ENCODE measurements at places on chromosomes 16 and 17.

GRCh38 chr16:1492923-1493745 lies at the start of gene TELO2:
Gene TELO2 (plus strand): TSS chr16:1493360. CDS start chr16:1494282, 922 bp downstream.
- DNase-seq: peak; percentile 88

- DNase-seq: no peak
Observed at GRCh38 chr17:76654408-76654807, 10.9 kb upstream of the ST6GALNAC1 start.

DNA sequence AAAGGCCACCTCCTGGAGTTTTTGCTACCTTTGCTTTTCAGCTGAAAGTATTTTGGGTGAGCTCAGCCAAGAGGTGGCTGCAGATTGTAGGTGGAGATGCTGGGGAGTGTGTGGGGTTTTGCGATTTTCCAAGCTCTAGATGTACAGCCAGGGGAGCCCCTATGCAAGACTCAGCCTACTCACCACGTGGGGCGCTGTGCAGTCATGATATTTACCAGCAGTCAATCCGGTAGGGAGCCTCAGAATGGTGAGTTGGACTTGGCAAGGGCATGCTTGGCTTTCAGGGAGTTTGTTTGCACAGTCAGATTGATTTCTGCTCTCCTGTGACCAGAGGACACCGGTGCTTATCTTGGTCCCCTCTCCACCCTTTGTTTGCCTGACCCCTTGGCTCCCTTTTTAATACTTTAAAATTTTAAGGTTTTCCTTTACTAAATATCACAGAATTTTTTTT lies 175.3 kb downstream of the UTP18 start:
- peak; percentile 12 for DNase-seq

DNA sequence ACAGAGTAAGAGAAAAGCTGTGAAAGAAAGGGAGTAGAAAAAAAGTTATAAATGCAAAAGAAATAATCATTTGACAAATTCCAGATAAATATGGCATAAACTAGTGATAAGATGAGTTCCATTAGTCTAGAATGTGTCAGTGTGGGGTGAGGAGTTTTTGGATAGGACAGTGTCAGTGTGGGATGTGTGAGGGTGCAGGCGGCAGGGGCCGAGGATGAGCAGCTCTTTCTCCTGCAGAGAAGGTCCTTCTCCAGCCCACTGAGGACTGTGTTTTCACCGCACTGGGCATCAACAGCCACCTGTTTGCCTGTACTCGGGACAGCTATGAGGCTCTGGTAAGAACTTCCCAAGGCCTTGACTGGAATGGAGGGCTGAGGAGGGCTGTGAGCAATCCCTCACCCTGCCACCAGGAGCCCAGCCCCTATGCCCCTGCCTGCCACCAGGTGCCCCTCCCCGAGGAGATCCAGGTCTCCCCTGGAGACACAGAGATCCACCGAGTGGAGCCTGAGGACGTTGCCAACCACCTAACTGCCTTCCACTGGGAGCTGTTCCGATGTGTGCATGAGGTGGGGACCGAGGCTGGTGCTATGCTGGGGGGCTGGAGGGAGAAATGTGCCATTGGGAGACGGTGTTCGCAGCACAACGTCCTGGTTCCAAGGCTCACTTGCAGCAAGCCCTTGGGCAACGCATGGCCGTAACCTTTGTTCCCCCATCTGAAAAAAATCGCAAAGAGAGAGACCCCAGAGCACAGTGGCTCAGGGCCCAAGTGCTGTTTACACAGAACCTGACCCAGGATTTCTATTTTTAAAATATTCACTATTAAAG lies 13.1 kb downstream of the RAPGEFL1 start:
- no peak for DNase-seq

DNA sequence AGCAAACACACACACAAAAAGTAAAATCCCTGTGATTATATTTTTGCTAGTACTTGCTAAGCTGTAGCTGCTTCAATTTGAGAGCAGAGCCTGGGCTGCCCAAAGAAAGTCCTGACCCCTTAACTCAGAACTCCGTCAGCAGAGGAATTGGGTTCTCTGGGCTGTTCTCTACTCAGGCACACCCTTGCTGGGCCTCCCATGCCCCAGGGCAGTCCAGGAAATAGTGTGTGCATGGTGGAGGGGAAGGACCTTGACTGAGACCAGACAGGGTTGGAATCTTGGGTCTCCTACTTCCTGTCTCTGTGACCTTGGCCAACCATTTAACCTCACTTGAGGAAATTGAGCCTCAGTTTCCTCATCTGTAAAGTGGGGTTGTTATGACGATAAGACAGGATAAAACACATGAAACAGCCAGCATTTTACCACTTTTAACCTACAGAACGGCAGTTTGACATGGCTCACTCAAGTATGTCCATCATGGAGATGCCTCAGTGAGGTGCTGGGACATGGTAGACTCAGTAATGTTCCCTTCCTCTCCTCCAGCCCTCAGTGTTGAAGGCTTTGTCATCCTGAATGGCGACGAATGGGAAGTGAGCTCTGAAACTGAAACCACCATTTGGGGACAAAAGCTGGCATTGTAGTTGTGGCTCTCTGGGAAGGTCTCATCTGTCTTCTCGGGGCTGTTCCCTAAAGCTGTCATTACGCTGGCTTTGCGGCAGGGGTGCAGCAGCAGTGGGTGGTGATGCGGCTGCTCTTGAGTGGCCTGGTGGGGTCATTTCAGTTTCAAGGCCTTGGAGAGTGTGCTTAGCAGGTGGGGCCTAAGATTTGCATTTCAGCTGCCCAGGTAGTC lies 74.9 kb downstream of the CMIP start:
- DNase-seq: no peak
